M059J (cell line): ENCODE measurements at places on chromosomes 2 and 18. TPM values are rescaled to one million over a fixed set of nuclear protein-coding genes. Genes with fewer than 3 reads are reported as not detected.

PLA2R1 gene
- total RNA-seq = 0.66 and 1.8 TPM in 2 replicates

ATP8B1 gene
- total RNA-seq = 39.5 and 68.5 TPM in 2 replicates

DNA sequence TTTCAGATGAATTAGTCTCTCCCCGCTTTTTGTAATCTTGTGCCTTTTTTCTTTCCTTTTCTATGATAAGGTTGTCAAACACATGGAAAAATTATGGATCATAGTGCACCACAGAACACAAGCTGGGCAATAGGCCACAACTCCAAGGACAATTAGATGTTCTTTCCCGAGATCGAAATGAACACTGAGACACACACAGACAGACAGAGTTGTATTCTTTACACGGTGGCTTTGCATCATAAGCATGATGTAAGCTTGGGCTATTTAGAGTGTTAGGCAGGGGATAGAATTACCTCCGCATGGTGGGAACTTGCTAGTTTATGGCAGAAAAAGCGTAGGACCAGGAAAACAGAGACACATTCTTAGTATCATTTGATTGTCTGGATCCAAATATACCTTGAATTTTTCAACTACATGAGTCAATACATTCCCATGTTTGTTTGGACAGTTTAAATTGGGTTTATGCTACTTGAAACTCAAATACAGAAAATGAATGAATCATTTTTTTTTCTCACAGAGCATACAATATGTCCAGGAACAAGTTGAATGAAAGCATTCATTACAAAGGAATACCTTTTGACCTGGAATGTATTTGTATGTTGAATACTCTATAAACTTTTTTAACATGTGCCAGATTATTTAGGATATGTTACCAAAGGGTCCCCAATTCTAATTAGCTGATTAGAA is 1611.5 kb upstream of the TMEFF2 start:
- no peak for DNase-seq

GRCh38 chr2:100944617-100945432 is 57.3 kb upstream of the RPL31 start:
- DNase-seq = no peak

GRCh38 chr2:138079976-138080375 is 115.7 kb downstream of the HNMT start:
- no peak for DNase-seq

DNA sequence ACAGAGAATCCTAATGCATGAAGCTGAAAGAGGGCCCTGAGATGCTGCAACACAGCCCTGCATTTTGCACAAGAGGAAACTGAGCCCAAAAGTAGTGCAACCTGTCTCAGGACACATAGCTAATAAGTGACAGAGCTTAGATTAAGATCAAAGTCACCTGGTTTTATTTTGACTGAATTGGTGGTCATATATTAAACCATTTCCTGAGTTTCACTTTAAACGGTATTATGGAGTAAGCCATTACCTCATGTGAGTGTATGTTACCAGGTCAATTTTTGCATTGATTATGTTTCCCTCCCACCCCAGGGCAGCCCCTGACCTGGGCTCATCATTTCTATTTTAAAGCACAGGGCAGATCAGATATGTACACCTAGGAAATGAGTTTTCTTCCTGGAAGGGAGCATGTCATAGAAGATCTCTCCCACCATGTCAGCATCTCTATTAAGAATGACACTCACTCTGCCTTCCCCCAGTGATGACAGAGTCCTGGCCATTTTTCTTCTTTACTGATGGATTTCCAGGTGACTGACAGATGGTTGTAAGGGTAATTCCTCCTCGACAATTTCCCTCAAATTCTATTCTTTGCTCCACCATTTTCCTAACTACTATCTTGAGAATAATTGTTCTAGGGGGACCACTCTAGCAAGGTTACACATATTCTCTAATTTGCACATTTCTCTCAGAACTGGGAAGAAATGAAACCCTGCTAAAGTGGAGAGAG is 441.3 kb upstream of the SLC14A2 start:
- DNase-seq = no peak

DNA sequence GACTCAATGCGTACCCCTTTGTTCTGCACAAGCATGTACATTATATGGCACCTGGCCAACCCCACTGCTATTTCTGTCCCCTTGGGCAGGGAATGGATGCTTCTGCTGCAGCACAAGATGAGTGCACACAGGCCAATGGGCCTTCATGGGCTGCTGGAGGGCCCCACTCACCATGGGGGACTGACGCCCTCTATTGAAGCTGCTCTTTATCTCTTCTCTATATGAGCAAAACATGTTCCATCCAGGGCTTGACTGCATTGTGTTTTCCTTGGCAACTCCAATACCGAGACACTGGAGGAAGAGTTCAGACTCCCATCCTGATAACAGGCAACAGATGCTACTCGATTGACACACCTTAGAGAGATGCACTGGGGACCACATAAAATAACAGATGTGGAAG is 251.6 kb upstream of the NCKAP5 start:
- DNase-seq = peak; percentile 61

DNA sequence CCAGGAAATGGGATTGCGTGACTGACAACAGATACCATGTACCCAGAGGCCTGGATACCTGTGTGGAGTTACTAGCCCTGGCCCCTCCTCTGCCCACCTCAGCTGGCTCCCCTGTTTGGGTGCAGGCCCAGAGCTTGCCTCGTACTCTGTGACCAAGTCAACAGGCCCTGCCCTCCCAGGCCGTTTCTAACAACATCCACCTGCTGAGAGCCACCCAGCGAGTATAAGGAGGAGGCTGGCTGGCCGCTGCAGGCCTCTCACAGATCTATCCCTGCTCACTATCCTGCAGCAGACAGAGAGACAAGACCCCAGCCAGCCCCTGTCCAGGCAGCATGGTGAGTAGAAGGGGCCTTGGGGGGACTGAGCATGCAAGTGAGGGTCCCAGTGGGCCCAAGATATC is 12.5 kb upstream of the TUBA4A start:
- DNase-seq = no peak

DNA sequence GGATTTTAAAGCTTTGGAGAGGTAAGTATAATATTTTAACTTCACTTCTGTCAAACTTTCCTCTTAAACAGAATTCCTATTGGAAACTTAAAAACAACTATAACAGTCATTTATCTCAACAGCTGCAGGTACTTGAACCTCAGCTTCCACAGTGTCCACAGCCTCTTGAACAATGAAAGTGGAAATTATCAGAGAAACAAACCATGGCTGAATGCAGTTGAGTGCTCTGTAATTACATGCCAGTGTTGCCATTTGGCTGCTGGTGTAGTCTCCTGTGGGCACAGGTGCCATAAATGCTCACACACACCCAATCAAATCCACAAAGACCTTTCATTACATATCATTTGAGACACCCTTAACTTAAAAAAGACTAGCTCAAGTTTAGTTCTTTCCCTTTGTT is 125.1 kb downstream of the CPS1 start:
- DNase-seq = no peak

GRCh38 chr2:57177176-57177575 is 869.4 kb upstream of the VRK2 start:
- DNase-seq = no peak
